Fibroblast of the conjunctiva (primary cell): ENCODE measurements at places on chromosomes 5 and 9.

DNA sequence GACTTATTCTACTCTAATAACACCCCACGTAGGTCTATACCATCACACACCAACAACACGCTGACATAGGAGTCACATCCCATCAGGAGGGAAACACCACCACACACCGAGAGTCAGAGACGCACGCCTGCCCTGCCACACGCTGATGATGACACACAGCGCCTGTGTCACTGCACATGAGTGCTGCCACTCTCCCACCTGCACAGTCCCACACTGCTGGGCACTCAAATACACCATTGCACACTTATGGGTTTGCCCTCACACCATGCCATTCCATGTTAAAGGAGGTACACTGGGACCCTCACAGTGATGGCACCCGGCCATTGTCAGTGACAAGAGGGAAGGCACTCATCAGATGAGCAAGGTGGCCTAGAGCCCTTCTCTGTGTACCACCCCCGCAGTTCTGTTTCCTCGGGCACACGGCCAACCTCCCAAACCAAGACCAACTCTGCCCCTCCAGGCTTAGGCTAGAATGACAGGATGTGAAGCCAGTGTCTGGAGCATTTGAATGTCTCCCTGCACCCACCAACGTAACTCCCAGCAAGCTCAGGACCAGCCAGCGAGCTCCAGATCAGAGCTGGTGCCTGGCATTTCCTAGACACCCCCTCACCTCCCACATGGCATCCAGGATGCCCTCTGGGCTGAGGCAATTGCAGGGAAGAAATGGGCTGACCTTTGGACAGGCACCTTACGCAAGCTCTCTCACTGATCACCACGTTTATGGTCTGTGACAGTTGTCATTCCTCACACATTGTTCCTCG lies 3.6 kb upstream of the CPLX2 start:
- no peak for DNase-seq

DNA sequence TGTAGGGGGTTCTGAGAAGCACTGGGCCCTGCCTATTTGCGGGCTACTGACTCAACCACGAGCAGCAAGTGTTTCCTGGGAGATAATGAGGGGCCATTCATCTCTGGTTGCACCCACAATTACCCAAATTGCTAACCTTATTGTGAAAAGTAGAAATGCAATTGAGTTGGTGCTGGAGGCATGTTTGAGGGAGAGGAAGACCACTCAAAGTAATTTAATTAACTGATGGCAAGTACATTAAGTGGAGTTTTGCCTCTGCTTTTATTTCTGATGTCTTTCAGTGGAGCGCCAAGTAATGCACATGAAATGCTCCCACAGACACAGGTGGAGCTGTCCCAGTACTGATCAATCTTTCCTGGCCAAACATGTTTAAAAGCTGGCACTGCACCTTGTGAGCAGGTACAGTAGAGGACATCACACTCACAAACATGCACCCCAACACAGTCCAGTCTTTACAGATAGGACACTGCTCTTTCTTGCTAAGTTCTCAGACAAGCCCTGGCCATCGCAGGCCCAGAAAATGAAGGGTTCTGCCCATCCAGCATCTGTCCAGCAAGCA lies 195.4 kb downstream of the HSPA4 start:
- no peak for DNase-seq

DNA sequence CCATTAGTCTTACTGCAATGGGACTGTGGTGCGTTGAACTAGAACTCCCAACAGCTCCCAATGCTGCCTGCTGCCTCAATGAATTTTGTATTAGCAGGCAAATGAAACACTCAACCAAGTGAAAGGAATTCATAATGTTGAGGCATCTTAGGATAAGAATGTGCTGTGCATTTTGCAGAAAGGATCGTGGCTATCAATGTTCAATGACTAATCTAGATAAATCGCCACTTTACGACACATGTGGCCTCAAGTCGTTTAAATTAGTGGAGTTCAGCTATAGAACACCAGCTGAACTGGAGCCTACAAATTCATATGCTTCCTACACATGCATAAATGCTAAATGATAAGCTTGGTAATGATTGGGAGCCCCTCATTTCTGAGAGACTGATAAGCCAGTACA lies 318.4 kb downstream of the PSAT1 start:
- no peak for DNase-seq

- no peak for DNase-seq
These were observed 58.3 kb upstream of the MAP3K1 start for GRCh38 chr5:56757077-56757476.

- no peak for DNase-seq
These were observed 58.2 kb downstream of the ADAMTS2 start for GRCh38 chr5:179287071-179287470.

GRCh38 chr9:112844771-112845542 lies 45.7 kb downstream of the SLC46A2 start:
- DNase-seq = peak; percentile 49

DNA sequence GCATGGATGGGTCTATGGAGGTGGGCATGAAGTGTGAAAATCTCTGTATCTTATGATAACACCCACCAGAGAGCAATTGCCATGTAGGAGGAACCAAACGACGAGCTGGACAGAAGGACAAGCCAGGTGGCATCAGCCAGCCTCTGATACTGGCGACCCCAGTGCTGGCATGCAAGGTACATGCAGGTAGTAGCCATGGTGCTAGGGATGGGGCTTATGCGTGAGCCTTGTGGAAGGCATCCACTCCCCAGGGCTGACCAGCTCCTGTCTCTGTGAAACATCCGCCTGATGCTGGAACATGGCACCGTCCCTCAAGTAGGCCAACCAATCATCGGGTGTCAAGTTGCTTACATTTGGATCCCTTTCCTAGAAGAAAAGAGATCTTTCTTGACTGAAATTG lies 412.9 kb downstream of the GADD45G start:
- DNase-seq = no peak

GRCh38 chr9:26292943-26293342 lies 599.7 kb downstream of the CAAP1 start:
- DNase-seq = no peak

GRCh38 chr9:114372921-114373448 lies 14.8 kb downstream of the AKNA start:
- no peak for DNase-seq

DNA sequence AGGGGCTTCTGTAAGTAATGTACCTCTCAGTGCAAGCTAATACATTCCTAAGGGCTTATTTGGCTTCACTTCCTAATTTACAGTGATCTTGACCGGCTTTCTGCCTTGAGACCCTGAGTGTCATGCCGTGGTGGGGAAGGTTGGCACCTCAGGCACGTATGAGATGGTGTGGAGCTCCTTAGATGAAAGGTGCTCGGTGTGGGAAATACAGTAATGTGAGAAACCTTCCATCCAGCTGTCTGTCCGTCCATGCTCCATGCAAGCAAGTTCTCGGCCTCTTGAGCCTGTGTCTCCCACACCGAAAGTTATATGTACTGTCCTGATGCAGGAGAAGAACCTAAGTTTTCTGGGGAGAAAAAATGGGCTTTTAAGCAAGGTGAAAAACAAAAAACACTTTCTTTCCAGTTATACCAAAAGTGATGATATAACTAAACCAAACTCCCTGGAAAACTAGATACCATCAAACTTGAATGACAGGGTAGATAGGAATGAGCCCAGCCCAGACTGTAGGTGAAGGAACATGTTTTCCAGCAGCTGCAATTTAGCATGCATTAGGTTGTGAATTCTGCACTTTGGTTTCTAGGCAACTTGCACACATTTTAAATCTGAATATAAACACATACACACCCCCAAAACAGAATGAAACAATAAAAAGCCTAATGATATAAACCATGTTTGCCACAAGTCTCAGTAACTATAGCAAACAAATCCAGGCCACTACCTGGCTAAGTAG lies 279.6 kb downstream of the FANCC start:
- no peak for DNase-seq

DNA sequence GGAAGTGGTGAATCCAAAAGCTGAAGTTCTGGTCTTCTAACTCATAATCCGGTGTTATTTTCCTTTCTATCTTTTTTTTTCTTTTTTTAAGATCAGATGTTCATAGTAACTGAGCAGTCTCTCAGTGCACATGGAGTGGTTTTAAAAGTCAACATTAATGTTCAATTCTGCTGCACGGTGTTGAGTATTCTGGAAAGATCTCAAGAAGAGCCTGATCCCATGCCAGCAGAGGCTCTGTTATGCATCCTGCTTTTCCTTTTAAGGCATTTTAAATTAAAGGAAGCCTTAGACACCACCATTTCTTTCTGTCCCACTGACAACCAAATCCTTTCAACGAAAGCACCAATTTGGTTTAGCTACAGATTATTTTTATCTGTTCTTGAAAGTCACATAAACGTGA lies 33.4 kb downstream of the SEMA5A start:
- DNase-seq = no peak

- DNase-seq = no peak
These were observed 274.3 kb upstream of the ZNF462 start for GRCh38 chr9:106588626-106589025.

- no peak for DNase-seq
These were observed 92.3 kb downstream of the FANCC start for GRCh38 chr9:95225076-95225725.

DNA sequence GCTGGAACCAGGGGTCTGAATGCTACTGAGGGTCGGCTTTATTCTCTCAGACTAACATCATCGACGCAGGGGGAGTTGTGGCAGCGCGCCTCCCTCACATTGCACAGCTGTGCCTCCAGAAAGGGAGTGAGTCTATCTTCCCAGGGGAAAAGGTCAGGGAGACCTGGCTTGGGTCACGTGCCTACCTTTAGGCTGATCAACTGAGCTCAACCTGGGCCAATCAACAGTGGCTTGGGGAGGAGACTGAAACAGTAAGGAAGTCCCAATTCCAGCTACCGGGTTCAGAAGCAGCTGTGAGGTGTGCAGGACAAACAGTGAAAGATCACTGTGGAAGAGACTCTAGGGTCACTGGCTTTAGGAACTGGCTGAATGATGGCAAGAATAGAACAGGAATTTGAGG lies 14.3 kb downstream of the SNX30 start:
- no peak for DNase-seq
